ENCODE measurements at places on chromosomes 16 and 17. TPM values are rescaled to one million over a fixed set of nuclear protein-coding genes. Genes with fewer than 3 reads are reported as not detected.
A peak's percentile ranks its signal among the peaks of the same experiment; 100 is the strongest.

SPATA33 gene
- 3.6 TPM for total RNA-seq

ALOXE3 gene
- total RNA-seq = not detected

ATP1B2 gene
- total RNA-seq = 1.8 TPM

LAT gene
- total RNA-seq = 2.4 TPM

HOXB4 gene
- total RNA-seq = 1.6 TPM

PPY gene
- not detected for total RNA-seq

DNA sequence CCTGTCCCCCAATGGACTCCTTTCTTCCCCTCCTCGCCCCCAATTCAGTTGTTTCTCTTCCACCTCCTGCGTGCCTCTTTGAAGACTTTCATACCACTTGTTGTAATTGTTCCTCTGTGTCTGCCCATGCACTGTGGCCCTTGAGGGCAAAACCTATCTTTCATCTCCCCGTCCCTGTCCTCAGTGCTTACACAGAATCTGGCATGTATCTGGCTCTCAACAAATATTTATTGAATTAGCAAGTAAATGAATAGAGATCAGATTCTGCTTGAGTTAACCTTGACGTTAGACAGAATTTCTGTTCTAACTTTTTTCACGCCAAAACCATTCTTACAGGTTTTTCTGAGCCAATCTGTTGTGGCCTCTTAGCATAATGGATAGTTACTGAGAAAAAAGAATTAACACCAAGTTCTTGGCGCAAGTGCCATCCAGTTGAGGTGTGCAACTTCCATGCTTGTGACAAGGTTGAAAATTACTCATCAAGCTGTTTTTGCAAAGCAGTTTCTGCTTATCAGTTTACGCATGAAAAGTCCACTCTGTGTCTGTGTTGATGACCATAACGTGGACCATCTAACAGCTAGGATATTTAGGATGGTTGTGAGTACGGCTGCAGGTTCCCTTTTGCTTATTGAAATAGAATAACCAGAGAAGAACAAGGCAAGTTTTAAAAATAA, 215.1 kb downstream of the PRKCA start:
- DNase-seq = no peak

- DNase-seq = no peak
These were observed 25.8 kb downstream of the CAPNS2 start for GRCh38 chr16:55592306-55592705.

DNA sequence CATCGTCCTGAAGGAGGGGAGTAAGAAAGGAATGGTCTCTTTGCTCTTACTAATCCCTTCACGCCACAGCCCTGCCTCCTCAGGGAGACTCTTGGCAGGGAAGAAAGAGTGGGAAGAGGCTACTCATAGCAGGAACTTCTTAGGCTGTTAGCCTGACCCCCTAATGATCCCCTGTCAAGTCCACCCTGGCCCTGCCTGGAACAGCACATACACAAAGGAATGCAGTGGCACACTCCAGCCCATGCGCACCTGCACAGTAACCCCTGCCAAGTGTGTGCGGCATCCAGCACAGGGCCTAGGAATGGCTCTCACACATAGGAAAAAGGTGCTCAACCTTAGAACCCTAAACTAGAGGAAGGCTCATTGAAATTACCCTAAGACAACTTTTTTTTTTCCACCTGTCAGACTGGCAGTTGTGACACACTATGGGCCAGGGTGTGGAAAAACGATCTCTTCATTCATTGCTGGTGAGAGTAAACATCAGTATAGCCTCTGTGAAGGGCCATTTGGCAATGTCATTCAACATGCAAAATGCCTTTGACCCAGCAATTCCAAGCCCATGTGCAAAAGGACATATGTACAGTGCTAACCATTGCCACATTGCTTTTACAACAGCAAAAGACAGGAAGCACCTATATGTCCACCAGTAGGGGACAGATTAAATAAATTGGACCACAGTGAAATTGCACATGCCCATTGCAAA, 50.1 kb downstream of the PIMREG start:
- no peak for DNase-seq

GRCh38 chr17:20077978-20078685, 69.0 kb downstream of the SPECC1 start:
- DNase-seq = no peak

DNA sequence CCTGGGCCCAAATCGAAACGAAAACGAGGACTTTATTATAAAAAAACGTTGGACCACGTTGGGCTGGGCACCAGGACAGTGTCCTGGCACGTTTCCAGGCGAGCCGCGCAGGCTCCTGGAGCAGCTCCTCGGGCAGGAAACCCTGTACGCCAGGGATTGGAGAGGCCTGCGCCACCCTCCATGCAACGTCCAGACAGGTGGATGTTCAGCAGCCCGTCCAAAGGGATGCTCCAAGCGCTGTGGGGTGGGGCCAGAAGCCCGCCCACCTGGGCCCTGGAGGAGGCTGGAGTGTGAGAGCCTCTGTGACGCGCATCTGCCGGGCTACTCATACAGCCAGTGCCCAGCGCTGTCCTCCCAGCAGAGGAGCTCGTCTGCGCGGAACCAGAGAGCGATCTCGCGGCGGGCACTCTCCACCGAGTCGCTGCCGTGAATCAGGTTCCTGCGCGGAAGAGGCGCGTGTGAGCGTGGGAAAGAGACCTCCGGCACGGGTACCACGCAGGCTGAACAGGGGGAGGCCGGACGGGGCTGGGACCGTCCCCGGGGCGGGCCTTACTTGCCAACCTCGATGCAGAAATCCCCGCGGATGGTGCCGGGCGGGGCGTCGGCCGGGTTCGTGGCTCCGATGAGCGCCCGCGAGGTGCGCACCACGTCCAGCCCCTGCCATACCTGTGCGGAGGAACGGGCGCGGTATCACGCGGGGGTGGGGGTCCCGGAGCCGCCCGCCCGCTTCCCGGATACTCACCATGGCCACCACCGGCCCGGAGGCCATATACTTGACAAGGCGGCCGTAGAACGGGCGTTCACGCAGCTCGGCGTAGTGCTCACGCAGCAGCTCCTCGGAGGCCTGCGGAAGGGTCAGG, 785 bp downstream of the NME3 start:
- DNase-seq = peak; percentile 84

DNA sequence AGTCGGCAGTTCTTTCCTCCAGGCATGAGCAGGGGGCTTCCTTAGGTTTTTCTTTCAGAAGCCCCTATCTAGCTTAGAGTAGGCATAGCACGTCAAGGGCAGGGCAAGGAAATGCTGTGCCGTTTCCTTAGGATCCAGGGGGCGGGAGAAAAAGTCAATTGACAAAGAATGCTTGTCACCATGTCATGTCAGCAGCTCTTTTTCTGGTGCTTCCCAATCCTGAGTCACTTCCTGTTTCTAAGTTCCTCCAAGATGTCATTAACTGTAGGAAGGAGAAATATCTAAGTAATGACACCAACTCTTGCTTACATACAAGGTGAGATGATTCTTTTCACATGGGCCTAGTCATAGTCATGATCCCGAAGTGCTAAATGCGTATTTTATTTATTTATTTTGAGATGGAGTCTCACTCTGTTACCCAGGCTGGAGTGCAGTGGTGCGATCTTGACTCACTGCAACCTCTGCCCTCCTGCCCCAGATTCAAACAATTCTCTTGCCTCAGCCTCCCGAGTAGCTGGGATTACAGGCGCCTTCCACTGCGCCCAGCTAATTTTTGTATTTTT, 35.2 kb downstream of the GJC1 start:
- DNase-seq = no peak
